Activated CD8-positive, alpha-beta memory T cell treated with anti-CD3 and anti-CD28 coated beads, Interleukin-2, amount 10 ng/mL, durations not matched to agents 7 days and 5 days (primary cell): ENCODE measurements at places on chromosomes 2 and 18. TPM values are rescaled to one million over a fixed set of nuclear protein-coding genes. Genes with fewer than 3 reads are reported as not detected.
A peak's percentile ranks its signal among the peaks of the same experiment; 100 is the strongest.

- no peaks in the 10 kb centered on the region for H3K4me1 ChIP-seq
- H3K4me3 ChIP-seq = no peak overlapping the region
- DNase-seq = no peak
- H3K27ac ChIP-seq = no peak overlapping the region
- H3K27me3 ChIP-seq = peaks cover 15% of the 10 kb centered on the region
Measured at GRCh38 chr2:102091908-102092307, 50.6 kb upstream of the IL1R1 start.

DNA sequence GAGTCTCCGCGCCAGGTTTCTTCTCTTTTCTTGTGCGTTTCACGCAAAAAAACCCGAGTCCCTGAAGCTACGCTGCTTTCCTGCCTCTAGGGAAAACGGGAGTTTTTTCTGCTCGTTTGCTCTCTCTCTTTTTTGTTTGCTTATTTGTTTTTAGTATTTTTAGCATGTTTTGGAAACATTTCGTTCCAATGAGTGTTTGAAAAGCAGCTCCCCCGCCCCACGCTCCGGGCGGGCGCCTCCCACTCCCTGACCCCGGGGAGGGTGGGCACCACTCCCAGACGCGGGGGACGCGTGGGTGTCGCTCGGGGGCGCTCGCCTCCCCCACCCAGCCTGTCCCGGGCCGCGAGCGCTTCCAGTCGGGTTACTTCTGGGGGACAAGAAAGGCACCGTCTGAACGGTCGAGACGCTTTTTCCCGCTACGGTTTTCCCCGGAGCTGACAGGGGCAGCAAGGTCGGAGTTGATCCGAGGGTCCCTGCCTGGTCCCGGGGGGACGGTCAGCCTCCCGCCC lies 446 bp upstream of the EFHD1 start:
- peaks cover 52% of the 10 kb centered on the region for H3K27me3 ChIP-seq
- H3K4me3 ChIP-seq = peak overlapping the region; percentile 44
- no peak overlapping the region for H3K27ac ChIP-seq
- peaks cover 7% of the 10 kb centered on the region for H3K4me1 ChIP-seq

DNA sequence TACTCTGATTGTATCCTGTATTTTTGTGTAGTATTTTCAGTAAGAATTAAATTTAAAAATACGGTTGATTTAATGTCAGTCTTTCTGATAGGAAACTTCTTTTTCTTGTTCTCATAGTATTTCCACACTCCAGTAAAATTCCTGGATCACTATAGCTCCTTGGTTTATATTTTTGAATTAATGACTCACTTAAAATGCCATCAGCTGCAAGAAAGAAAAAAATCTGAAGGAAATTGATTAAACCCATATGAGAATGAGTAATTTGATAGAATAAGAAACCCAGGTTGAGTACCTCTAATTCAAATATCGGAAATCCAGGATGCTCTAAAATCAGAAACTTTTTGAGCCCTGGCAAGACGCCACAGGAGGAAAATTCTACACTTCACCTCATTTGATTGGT lies 186.8 kb upstream of the RND3 start:
- no peaks in the 10 kb centered on the region for H3K4me1 ChIP-seq
- no peaks in the 10 kb centered on the region for H3K27me3 ChIP-seq
- no peaks in the 10 kb centered on the region for H3K36me3 ChIP-seq
- H3K4me3 ChIP-seq = no peak overlapping the region
- no peak for DNase-seq

DNA sequence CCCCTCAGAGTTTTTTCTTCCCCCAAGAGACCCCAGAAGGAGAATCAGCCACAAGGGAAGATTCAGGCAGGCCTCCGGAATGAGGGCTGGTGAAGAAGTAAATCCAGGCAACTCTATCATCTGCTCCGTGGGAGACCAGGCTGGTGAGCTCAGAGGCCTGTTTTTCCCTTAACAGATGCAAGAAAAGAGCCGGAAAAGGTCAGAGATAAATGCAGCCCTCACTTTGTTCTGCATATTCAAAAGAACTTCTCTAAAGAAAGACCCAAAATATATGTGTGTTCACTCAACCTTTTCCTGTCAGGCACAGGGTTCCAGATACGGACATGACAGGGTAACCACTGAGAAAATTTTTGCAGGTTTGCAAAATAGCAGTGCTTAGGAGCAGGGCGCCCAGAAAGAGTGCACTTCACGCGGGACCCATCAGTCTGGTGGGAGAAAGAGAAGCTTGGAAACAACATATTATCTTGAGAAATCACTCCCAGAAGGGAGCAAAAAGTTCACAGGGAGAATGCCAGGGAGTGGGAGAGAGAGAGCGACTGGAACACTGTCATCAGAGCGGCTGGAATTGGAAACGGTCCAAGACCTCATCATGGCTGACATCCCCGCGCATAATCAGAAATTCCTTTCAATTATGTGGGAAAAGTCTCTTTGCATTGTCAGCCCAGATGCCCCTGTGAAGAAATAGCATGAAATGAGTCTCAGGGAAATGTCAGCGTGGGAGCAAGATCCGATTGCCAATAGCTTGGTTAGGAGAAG lies 244.8 kb upstream of the SLC14A2 start:
- no peak overlapping the region for H3K4me3 ChIP-seq
- no peaks in the 10 kb centered on the region for H3K36me3 ChIP-seq
- peaks cover 25% of the 10 kb centered on the region for H3K27me3 ChIP-seq
- no peak for DNase-seq

DNA sequence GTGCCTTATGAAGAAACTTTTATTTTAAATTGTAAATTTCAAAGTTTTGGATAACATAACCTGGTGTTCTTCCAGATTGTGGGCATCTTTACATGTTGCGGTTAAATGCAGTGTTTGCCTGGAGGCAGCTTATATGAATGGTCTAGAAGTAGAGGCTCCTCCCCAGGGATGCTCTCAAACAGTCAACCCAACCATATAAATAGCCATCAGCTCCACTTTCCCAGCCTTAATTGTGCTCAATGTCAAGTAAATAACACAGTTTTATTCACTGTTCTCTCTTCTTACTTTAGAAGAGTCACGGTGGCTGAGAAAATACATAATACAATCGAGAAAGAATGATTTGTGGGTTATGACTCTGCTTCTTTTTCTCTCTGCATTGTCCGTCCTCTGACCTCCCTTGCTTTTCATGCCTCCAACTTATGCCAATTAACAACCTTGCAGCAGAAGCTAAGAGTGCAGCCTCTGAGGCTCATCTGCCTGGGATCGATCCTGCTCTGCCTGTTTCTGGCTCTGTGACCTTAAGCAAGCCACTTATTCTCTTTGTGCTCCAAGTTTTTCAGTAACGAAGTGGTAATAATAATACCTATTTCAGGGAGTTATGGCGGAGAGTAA lies 100.3 kb downstream of the DAW1 start:
- H3K4me1 ChIP-seq = no peaks in the 10 kb centered on the region
- no peaks in the 10 kb centered on the region for H3K36me3 ChIP-seq
- no peaks in the 10 kb centered on the region for H3K27me3 ChIP-seq
- H3K27ac ChIP-seq = no peak overlapping the region

DNA sequence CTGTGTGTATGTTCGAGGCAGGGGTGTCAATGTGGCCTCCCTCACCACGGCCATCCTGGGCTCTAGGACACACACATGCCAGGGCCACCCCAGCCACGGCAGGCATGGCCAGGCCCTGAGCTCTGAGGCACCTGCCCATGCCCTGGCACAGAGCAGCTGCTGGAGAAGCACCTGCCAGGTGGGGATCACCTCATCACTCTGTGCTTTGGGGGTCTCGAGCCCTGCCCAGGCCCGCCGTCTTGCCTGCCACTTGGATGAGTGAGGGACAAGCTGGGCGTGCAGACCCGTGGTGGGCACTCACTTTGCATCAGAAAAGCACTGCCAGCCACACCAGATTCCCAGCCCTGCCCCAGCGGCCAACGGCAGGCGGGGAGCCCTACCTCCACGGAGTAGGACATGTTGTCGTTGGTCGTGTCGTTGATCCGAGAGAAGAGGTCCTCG lies 33.1 kb downstream of the KIF1A start:
- no peaks in the 10 kb centered on the region for H3K36me3 ChIP-seq
- H3K27me3 ChIP-seq = no peaks in the 10 kb centered on the region

DNA sequence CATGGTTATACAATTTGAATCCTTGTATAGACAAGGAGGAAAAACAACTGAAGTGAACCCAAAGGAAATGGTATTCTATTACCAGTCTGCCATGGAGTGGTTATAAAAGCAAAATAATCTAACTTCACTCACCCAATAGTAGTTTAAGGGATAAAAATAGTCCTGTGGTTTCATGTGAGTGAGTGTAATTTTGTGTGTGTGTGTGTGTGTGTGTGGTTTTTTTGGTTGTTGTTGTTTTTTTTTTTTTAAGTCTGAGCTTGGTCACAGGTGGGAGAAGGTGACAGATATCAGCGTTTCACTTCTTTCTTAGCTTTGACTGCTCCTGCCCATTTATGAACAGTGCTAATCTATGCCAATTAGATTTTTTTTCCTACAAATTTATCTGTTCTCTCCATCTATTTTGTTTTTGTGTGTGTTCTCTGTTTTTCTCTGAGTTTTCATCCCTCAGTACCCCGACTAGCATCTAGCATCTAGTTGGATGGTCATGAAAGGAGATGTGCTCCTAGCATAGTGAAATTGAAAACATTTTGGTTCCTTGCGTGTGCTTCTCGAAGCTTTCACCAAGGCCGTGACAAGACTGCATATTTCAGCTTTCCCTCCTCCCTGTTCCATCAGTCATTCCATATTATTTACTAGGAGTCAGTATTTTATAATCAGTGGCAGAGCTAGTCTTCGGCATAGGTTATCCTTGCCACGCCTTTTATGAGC lies 200.1 kb upstream of the DTNA start:
- DNase-seq = no peak
- H3K36me3 ChIP-seq = no peaks in the 10 kb centered on the region
- H3K4me1 ChIP-seq = no peaks in the 10 kb centered on the region
- H3K27me3 ChIP-seq = no peaks in the 10 kb centered on the region

DNA sequence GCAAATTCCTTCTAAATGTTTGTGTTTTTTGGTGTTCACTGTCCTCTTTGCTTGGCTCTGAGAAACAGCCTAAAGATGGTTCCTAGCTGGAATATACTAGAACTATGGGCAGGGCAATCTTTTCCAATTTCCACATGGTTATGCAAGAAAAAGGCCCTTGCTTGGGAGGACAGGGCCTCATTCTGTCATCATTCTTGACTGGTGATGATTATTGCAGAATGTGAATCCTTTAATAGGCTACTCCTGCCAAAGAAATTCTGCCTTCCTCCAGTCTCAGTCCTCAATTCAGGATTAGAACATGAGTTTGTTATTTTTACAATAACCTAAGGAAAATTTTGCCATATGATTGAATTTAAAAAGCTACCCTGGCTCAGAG lies 218.7 kb downstream of the HNMT start:
- no peaks in the 10 kb centered on the region for H3K36me3 ChIP-seq
- no peaks in the 10 kb centered on the region for H3K4me1 ChIP-seq
- H3K27ac ChIP-seq = no peak overlapping the region
- no peaks in the 10 kb centered on the region for H3K27me3 ChIP-seq
- H3K4me3 ChIP-seq = no peak overlapping the region

GRCh38 chr2:15731213-15731888 lies 139.7 kb downstream of the DDX1 start:
- H3K4me3 ChIP-seq = no peak overlapping the region
- no peak for DNase-seq
- no peaks in the 10 kb centered on the region for H3K4me1 ChIP-seq
- no peaks in the 10 kb centered on the region for H3K36me3 ChIP-seq
- H3K27ac ChIP-seq = no peak overlapping the region
- peaks cover 5% of the 10 kb centered on the region for H3K27me3 ChIP-seq

GRCh38 chr2:204239411-204240165 lies 303.0 kb downstream of the ICOS start:
- no peak overlapping the region for H3K27ac ChIP-seq
- H3K36me3 ChIP-seq = no peaks in the 10 kb centered on the region
- no peak for DNase-seq
- no peak overlapping the region for H3K4me3 ChIP-seq

DNA sequence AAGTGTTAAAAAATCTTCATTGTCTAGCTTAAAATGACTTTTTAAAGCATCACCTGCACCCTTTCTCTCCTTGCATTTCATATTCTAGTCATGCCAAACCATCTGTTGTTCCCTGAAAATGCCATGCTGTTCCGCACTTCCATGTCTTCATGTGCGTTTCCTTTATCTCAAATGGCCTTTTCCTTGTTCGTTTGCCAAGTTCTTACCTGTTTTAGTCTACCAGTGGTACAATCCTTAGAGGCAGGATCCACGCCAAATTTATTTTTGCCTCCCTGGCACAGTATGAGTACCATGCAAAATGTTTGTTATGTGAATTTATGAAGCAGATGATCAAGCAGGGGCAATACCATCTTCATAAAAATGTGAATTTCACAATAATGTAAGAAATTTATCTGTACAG lies 37.0 kb downstream of the TMEFF2 start:
- no peak for DNase-seq
- peaks cover 10% of the 10 kb centered on the region for H3K4me1 ChIP-seq
- no peak overlapping the region for H3K4me3 ChIP-seq

- H3K36me3 ChIP-seq = no peaks in the 10 kb centered on the region
- DNase-seq = no peak
- H3K27me3 ChIP-seq = no peaks in the 10 kb centered on the region
- H3K4me3 ChIP-seq = no peak overlapping the region
- no peaks in the 10 kb centered on the region for H3K4me1 ChIP-seq
Measured at GRCh38 chr2:123769001-123769400, 256.1 kb upstream of the CNTNAP5 start.

GRCh38 chr2:157486596-157487270 lies 42.8 kb upstream of the CYTIP start:
- DNase-seq = no peak
- H3K27ac ChIP-seq = peak overlapping the region; percentile 20
- H3K4me3 ChIP-seq = no peak overlapping the region
- H3K4me1 ChIP-seq = peaks cover 67% of the 10 kb centered on the region

GRCh38 chr2:58677748-58678147 lies 436.6 kb upstream of the FANCL start:
- no peaks in the 10 kb centered on the region for H3K36me3 ChIP-seq
- H3K27me3 ChIP-seq = no peaks in the 10 kb centered on the region
- H3K4me3 ChIP-seq = no peak overlapping the region

DNA sequence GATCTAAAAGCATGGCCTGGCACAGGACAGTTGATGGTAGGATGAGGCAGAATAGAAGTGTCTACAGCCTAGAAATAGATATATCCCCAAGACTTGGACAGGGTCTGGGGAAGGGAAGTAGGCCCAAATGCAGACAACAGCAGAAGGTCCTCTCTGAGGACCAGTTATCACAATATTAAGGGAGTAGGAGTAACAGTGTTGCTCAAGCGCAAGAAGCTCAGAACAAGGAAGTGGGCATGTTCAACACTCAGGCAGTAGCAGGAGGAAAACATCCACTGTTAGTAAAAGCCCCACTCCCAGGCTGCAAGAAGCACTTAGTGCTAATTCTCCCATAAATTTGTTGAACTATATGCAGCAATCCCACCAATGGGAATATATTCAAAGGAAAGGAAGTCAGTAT lies 314.7 kb downstream of the METTL4 start:
- H3K4me3 ChIP-seq = no peak overlapping the region
- H3K4me1 ChIP-seq = no peaks in the 10 kb centered on the region
- no peak for DNase-seq
- no peak overlapping the region for H3K27ac ChIP-seq
- no peaks in the 10 kb centered on the region for H3K36me3 ChIP-seq

GRCh38 chr18:59308938-59309260 lies 9.6 kb downstream of the CPLX4 start:
- H3K4me1 ChIP-seq = no peaks in the 10 kb centered on the region
- DNase-seq = no peak
- H3K36me3 ChIP-seq = no peaks in the 10 kb centered on the region
- no peak overlapping the region for H3K27ac ChIP-seq
- H3K4me3 ChIP-seq = peak overlapping the region; percentile 43

The APCDD1 gene
- not detected for total RNA-seq

The STAT4 gene
- total RNA-seq = 109 TPM

The GPR17 gene
- total RNA-seq = not detected

The IL1RN gene
- total RNA-seq = 1.8 TPM

The FAM168B gene
- total RNA-seq = 65.5 TPM

The CCBE1 gene
- 0.12 TPM for total RNA-seq

The FBXO15 gene
- 0.70 TPM for total RNA-seq

The MAPK4 gene
- not detected for total RNA-seq

The CMPK2 gene
- 81.3 TPM for total RNA-seq

The RAD51AP2 gene
- not detected for total RNA-seq
